ENCODE measurements at places on chromosomes 11 and 22.

DNA sequence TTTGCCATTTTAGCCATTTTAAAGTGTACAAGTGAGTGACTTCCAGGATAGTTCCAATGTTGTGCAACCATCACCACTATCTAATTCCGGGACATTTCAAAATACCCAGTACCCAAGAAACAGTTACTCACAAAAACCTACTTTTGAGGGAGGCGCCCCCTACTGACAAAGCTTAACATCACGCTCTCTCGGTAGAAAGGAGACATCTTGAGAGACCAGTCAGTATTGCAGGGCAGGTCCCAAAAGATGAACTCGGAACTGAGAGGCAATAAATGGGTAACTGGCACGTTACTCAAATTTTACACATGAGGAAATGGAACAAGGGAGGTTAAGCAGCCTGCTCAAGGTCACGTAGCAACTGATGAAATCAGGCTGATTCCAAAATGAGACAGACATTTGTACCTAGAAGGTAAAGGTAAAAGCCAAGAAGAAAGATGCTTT, 50.0 kb upstream of the POU2AF1 start:
- no peak for DNase-seq

DNA sequence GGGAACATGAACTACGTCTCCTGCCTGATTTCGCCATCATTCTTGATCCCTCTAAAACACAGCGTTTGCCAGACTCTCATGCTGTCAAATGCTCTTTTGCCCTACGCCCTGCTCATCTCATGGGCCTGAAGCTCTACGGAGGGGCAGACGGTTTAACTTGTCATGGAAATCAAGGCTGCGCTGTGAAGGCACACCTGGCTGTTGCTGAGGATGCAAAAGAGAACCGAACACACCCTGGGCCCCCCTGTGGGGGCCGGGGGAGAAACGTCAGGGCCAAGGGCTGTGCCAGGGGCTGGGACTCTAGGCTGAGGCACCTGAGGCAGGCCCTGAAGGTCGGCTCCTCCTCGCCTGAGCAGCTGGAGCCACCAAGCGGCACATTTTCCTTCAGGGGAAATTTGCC, 957.2 kb downstream of the BRD1 start:
- DNase-seq, result no peak

DNA sequence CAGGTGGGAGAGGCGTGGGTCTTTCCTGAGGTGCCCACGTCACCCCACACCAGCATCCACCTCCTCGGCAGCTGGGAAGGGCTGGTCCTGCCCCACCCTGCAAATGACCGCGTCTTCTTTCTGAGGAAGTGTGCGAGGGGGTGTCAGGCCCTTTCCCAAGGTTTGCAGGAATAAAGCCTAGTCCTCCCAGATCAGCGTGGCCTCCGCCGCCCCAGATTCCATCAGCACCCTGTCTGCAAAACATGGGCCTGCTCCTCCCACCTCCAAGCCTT, 14.4 kb upstream of the SLC39A13 start:
- DNase-seq, result no peak

GRCh38 chr11:41613326-41613725, 153.9 kb upstream of the LRRC4C start:
- no peak for DNase-seq

GRCh38 chr11:19814421-19814820, 101.8 kb downstream of the NAV2 start:
- DNase-seq, result no peak

DNA sequence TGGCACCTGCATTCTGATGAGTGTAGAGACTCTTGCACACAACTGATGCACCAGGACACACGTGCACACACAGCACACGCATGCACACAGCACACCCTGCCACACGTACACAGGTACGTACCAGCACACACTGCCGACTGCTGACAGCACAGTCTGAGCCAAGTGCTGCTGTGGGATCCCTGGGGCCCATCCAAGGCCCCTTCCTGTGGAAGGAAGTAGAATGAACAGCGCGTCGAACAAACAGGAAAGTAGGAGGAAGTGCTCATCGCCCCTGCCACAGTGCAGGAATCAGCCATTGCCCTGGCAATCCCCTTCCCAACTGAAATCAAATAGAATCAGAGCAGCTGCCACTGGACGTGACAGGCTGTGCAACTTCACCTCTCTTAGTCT, 57.9 kb downstream of the CD82 start:
- DNase-seq, result no peak

- no peak for DNase-seq
Observed at GRCh38 chr11:15216678-15217077, 102.0 kb downstream of the INSC start.

- DNase-seq, result no peak
Observed at GRCh38 chr11:73945396-73945795, 5.4 kb upstream of the DNAJB13 start.

GRCh38 chr11:35721651-35722282, 59.2 kb downstream of the TRIM44 start:
- no peak for DNase-seq

DNA sequence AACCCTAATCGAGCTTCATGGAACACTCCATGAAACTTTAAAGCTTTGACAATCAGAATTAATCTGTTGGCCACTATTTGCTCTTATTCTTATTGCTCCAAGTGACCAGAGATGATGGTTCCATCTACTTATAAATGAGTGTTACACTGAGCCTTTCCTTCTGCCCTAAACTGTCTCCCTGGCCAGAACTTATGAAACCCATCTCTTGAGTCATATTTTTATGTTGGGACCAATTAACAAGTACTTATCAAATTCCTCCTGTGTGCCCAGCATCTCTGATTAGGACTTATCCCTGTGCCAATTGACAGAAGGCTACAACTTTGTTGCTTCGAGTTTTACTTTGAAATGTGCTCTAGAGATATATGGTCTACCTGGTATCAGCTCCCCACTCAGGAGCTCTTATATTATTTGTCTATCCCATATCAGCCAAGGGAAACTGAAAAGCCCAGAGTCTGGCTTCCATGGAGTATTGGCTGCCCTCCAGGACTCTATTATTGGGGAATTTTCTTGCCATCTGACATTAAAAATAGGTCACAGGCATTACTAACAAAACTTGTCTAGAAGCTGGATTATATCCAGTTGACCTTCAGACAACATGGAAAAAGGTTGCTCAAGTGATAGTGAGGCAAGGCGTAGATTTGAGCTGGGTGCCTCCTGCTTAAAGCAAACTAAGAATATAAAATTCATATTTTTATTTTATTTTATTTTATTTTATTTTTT, 8.8 kb downstream of the KREMEN1 start:
- DNase-seq, result no peak

DNA sequence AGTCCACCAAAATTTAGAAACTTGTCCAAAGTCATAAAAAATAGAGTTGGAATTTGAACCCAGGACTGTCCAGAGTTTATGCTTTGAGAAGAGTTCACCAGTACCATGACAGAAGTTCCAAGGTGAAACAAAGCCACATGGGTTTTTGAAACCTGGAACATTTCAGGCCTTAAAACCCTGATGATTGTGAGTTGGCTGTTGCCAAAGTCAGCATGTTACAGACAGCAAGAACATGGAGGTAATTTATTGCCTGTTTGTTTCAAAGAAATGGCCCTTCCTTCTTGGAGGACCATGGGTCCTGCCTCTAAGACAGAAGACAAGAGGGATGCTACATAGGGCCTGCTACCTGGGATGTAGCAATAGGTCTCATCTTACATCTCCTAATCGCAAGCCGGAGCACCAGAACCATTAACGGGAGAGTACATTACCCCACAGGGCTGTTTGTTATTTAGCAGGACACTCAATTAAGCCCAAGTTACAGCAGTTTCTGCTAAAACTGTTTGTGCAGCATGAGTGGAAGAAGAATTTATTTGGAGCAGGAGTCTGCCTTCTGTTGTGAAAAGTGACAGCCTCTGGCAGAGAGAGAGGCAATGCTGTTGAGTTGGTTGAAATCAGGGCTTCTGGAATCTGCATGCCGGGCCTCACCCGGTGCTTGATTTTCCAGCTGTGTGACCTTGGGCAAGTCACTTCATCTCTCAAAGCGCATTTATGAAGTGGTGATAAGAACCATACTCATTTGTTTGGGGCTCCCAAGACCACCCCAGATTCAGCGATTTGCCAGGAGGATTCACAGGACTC, 136.2 kb downstream of the LDLRAD3 start:
- DNase-seq, result no peak

DNA sequence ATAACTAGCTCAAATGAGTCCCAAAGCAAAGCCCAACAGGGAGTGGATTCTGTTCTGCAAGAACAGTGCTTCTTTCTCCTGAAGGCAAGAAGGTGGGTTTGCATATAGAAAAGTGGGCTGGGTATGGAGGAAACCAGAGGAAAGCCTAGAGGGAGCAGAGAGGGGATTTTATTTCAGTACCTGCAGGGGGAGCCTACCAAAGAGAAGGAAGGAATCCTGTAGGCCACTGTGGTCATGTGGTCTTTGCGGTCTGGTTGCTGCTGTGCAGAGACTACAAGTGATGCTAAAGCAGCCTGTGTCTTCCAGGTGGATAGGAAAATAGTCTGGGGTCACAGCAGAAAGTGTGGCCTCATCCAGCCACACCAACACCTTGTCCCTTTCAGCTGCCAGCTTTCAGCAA, 33.2 kb upstream of the ZBTB16 start:
- no peak for DNase-seq

DNA sequence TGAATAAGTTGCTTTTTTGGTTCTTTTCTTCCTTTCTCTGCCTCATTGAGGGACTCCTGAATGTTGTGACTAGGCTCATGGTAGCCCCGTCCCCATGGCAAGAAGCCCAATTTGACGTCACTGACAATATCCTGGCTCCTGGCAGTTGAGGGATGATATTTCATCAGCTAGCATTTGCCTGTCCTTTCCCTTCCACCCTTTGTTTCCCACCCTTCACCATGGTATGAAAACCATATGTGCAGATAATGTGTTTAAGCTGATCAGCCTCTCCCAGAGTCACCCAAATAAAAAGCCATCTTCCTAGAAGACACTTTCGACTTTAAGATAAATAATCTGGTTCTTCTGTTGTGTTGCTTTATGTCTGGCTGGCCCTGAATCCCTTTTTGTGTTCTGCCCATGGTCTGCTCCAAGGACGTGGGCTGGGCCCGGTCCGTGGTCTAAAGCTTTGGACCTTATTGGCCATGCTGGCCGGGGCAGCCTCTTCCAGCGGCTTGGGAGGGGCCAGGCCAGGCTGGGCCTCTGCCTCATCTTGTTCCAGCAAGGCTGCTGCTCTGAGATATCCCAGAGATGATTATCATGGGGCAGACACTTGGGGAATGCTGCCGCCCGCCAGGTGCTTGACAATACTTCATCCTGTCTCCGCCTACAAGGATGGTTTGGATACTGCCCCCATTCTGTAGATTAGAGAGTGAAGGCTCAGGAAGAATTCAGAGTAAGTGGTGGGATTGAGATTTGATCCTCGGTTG, 5.1 kb downstream of the TSPAN18 start:
- no peak for DNase-seq

- DNase-seq, result no peak
Observed at GRCh38 chr11:19740586-19740985, 27.9 kb downstream of the NAV2 start.

DNA sequence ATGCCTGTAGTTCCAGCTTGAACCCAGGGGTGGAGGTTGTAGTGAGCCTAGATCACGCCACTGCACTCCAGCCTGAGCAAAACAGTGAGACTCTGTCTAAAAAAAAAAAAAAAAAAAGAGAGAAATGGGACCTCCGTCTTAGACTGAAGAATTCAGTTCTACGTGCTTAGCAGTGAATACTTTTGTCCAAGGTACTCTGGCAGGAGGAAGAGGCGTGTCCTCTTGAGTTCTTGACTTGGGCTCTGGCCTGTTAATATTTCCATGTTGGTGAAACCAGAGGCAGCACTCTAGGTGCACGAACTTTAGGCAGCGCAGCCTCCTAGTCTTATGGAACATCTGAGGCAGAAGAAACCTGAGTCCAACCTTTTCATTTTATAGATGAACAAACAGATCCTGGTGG, 2.4 kb downstream of the HMBS start:
- no peak for DNase-seq

DNA sequence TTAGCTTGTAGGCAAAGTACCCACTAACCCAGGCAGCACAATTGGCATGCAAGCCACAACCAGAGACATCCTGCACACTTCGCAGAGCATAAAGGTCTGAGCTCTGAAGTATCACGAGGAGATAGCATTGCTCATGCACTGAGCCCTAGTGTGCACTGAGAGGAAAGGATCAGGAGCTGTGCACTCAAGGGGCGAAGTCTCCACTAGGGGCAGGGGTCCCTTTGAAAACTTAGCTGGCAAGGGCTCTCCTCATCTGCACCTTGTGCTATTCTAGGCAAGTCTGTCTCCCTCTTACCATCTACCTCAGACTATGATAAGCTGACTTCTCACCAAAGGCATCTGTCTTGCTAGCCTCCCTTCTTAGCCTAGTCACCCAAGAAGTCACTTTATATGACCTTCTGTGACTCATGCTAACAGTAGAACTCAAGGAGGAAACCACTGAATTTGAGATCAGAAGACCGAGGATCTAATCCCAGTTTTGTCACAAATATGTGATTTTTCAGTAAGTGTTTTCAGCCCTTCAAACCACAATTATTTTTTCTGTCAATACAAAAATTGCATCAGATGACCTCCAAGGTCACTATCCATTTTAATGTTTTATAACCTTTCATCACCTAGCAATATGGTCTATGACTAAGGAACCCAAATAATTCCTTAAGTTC, 1078.0 kb downstream of the NTM start:
- DNase-seq, result no peak

DNA sequence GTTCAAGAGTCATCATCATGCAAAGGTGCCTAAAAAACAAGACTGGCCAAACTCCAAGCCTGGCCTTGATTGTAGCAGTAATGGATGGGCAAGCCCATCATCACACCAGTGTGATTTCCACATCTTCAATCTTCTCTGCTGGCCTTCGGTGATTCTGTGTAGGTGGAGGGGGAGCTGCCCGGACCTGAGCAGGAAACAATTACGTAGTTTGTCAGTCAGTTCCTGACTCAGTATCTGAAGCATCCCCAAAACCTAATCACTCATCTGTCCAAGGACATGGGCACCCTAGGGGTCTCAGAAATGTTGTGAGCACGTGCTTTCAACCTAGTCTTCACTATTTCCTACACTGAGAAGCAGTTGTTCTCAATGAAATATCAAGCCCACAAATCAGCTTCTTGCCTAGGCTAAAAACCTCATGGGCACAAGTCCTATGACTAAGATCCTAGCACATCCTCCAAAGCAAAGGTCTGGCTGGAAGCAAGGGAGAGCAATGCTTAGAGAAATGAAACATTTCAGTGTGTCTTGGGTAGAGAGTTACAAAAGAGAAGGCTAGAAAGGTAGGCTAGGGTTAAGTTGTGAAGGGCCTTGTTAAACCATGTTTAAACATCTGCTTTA, 24.6 kb downstream of the ATG16L2 start:
- DNase-seq, result no peak

GRCh38 chr22:48945621-48946458, 881.8 kb downstream of the BRD1 start:
- DNase-seq, result no peak

GRCh38 chr11:67646535-67647336, 3.8 kb downstream of the ACY3 start:
- DNase-seq, result no peak

DNA sequence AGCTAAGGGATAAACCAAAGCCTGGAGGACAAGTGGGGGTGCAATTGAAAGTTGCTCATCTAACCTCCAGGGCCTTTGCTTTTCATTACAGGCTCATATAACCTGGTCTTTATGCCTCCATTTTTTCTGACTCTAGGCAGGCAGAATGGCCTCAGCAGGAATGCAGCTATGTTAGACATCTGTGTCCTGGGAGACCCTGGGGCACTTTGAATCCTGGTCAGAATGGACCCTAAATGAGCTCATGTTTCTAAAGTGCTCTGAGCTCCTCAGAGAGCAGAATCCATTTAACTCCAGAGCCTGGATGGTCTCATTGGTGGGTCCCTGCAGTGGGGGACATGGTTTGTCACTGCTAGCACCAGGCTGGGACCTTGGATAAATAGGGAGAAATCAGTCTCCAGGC, 177.3 kb downstream of the KIRREL3 start:
- no peak for DNase-seq

Data from T-helper 2 cell (primary cell).